ENCODE measurements at places on chromosomes 2 and 18.

DNA sequence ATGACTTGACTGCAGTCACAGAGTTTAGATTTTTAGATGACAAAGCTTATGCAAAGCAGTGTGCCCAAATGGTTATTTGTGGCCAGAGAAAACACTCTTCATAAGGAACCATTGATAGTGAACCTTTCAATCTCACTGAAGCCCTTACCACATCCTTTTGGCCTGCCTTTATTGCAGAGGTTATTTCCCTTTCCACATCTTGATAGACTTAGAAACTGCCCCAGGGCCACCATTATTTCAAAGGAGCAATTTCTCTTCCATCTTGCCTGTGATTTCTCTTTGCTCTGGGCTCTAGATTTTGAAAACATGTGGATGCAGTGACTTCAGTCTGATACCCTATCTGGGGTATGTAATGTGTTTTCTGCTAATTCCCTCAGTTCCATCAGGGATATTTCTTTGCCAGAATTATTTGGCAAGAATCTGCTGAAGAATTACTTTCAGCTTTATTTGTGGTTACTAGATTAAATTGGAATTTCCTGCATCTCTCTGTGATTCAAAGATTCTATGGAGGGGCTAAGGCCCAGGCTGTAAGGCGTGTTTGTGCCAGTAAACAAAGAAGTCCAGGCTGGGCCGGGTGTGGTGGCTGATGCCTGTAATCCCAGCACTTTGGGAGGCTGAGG, 51.0 kb downstream of the MOGAT1 start:
- no peak for DNase-seq

DNA sequence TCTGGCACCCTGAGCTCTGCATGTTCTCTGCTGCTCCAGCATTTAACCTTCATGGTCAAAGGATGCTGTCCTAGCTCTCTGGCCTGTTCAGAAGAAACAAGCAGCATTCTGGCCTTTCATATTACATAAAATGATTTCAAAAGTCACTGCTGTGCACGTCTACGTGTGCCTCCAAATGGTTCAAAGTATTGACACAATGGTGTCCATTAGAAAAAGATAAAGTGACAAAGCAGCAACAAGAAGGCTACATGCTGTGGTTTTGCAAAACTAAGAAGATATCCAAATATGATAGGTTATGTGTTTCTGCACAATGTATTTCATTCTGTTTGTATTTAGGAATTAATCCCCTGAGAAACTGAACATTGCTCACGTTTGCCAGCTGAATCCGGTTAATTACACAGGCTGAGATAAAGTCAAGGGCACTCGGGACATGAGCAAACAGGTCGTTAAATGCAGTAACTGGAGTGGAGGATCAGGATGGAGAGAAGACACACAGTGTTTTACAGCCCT, 258.5 kb downstream of the DOK6 start:
- DNase-seq = no peak

DNA sequence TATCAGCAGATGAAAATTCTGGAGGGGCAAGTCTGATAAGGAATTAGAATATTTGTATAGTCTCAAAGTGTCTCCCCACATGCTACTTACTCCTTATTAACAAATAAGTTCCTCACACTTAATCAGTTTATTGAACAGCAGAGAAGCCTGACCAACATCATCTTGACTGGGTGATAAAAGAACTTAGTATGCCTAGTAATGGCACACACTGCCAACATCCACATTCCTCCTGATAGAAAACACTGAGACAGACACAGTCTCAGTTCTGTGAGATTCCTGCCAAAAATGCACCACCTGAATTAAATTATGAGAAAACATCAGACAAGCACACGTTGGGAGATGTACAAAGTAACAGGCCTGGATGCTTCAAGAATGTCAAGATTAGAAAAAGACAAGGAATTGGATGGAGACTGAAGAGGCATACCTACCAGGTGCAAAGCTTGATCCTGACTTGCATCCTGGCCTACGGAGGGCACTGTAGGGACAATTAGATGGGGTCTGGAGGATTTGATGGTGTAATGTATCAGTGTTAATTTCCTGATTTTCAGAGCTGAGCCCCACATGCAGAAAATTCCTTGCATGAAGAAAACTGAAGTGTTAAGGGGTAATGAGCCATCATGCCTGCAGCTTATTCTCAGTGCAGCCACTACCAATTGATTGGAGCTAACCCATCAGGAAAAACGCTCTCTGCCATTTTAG, 200.4 kb upstream of the SH3BP4 start:
- no peak for DNase-seq

GRCh38 chr18:46282177-46282570, 178.0 kb downstream of the HAUS1 start:
- no peak for DNase-seq

DNA sequence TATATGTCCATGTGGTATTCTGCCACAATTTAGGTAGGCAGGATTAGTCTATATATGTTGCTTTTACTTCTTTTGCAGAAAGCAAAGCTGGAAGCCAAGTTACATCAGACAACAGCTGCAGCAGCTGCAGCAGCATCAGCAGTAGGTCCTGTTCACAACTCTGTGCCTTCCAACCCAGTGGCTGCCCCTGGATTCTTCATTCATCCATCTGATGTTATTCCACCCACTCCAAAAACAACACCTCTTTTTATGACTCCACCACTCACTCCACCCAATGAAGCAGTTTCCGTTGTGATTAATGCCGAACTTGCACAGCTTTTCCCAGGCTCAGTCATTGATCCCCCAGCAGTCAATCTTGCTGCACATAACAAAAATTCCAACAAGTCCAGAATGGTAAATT, 107.6 kb downstream of the BIRC6 start:
- no peak for DNase-seq
